IPS DF 19.7 (cell line): ENCODE measurements at places on chromosomes 1 and 21.

- peak; percentile 25 for DNase-seq
These were observed 35.2 kb upstream of the ZNF326 start for GRCh38 chr1:89959719-89960118.

DNA sequence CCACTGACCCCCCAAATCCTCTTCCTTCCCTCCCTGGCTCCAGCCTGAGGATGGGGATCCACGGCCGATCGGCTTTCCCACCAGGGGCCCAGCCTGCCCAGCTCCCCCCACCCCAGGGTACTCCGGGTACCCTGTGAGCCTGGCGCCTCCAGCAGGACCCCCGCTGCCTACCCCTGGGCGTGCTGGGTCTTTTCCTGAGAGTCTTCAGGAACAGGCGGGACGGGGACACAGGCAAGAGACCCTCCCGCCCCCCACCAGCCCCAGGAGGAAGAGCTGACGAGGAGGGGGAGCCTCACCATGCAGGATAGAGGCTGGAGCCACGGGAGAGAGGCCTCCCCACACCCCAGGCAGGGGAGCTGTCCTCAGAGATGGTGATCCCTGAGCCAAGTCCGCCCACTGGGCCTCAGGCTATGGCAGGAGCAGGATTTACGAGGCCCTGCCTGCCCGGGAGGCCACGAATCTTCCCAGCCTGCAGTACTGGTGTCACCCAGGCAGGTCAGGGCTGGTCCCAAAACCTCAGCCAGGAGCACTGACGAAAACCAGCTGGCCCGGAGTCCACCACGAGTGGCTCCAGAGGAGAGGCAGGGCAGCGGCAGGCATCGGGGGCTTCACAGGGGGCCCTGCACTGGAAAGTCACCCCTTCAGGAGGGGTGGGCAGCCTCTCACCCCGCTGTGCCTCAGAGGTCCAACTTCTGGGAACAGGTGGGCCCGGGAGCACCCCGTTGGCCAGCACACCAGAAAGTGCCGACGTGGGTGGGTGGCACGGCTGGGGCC, 58.0 kb downstream of the MEGF6 start:
- DNase-seq: no peak

- DNase-seq: peak; percentile 23
These were observed 19.3 kb downstream of the AHCYL1 start for GRCh38 chr1:110003747-110004428.

DNA sequence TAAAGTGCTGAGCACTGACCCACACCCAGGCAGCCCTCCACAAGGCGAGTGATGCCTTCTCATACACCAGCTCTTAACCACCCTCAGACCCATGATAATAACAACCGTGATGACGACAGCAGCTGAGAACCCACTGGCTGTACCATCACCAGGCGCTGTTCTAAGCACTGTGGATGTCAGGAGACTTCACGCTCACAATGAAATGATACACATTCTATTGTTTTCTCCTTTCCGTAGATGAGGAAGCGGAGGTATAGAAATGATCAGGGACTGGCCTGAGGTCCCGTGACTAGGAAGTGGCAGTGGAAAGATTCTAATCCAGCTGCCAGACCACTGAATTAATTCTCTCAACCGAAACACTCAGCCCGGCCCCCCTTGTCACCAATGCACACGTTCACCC, 32.6 kb downstream of the SDC3 start:
- no peak for DNase-seq

- DNase-seq: no peak
These were observed at the start of gene NEXN for GRCh38 chr1:77888081-77888780. Gene NEXN (plus strand): TSS chr1:77888624. CDS start chr1:77916107, 27,483 bp downstream.

DNA sequence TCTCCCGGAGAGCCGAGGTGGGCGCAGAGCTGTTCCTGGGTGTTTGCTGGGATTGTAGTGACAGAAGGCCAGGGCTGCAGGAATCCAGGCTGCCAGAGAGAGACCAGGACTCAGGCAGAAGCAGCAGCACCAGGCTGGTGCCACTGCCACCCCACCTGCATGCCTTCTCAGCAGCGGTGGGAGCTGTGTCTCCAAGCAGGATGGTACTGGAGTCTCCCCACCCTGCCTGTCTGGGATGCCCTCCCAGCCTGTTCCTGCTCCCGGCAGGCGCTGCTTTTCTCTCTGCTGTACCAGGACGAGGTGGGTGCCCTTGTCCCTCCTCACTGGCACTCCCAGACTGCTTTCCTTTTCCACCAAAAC, 4.5 kb upstream of the HES4 start:
- no peak for DNase-seq

- no peak for DNase-seq
These were observed 34.8 kb downstream of the CD34 start for GRCh38 chr1:207876131-207876530.

DNA sequence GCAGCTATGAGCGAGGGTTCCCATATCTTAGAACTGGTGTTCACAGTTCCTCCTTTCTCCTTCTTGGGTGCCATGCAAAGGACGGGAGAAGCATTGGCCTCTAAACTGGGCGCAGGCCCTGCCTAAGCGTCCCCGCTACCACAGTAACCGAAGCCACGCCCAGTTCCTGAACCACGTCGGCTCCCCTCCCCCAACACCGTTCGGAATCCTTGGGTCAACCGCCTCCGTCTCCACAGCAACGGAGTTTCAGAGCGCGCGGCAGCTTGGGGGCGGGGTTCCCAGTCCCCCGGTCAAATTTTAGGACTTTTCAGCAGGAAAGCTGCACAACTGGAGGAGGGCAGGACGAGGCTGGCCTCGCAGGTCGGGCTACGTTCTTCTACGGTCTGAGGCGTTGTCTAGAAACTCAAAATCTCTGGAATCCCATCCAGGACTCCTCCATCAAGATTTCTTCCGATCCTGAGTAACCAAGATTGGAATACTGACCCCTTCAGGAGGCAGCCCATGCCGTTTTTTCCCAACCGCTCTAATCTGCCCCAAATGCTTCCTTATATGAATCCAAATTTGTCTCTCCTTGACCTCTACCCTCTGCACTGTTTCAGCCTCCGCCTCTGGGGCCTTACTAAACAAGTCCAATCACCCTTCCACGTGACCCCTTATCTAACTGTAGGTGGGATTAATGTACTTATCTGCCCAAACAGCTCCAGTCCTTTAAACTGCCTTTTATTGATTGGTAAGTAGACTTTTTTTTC, at the start of gene SPAG17:
Gene SPAG17, minus strand, starts transcription at position 145 of the 749 bp plus-strand sequence. Its CDS starts 71 bp downstream, at position 74.
- peak; percentile 84 for DNase-seq

GRCh38 chr1:184755226-184756065, 788 bp upstream of the EDEM3 start:
- DNase-seq: no peak

- DNase-seq: no peak
These were observed 17.5 kb upstream of the ALPL start for GRCh38 chr1:21491488-21492355.

GRCh38 chr1:77759071-77760028, at the start of gene USP33:
Gene USP33 (minus strand): TSS chr1:77759852. CDS start chr1:77741697, 18,155 bp downstream.
- peak; percentile 48 for DNase-seq

GRCh38 chr1:149945206-149945605, 8.5 kb upstream of the MTMR11 start:
- DNase-seq: no peak

GRCh38 chr1:231395998-231396390, 26.1 kb downstream of the EGLN1 start:
- no peak for DNase-seq

DNA sequence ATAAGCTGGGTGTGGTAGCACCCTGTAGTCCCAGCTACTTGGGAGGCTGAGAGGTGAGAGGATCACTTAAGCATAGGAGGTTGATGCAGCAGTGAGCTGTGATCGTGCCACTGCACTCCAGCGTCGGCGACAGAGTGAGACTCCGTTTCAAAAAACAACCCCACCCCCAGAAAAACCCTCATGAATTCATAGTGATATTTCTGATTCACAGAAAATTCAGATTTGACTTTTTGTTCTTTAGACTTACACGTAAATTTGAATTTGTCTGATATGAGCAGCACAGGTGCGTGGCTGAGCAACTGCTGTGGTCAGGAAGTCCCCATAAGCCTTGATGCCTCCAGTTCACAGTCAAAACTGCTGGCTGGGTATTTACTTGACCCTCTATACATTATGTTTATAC, 10.0 kb upstream of the MORC3 start:
- DNase-seq: no peak

- no peak for DNase-seq
These were observed 6.4 kb upstream of the DUSP12 start for GRCh38 chr1:161743231-161743630.

DNA sequence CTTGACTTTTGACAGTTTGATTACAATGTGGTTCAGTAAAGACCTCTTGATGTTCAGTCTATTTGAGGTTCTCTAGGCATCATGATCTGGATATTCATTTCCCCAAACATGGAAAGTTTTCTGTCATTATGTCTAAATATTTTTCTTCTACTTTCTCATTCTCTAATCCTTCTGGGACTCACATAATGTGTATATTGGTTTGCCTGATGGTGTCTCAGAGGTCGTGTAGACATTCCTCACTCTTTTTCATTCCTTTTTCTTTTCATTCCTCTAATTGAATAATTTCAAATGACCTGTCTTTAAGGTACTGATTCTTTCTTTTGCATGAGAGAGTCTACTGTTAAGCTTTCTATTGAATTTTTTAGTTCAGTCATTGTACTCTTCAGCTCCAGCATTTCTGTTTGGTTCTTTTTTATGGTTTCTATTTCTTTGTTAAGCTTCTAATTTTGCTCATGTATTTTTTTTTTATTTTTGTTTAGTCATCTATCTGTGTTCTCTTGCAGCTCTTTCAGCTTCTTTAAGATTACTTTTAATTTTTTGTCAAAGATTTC, 158.4 kb downstream of the GDAP2 start:
- DNase-seq: no peak

DNA sequence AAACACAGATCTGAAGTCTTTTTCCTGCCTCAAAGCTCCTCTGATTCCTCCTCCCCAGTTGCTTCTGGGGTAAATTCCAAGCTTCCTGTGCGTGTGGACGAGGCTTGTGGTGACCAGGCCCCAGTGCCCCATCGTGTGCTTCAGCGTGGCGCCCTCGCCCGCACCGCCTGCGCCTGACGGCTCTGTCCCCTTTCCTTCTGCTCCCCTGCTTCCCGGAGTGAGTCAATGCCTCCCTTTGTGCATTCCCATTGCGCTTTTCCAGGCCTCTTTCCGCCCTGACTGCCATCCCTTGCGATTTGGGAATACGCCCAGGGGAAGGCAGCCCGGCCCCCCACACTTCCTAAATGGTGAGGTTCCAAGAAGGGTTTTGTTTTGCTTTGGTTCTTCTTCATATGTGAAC, 36.3 kb downstream of the FAAP20 start:
- DNase-seq: no peak

DNA sequence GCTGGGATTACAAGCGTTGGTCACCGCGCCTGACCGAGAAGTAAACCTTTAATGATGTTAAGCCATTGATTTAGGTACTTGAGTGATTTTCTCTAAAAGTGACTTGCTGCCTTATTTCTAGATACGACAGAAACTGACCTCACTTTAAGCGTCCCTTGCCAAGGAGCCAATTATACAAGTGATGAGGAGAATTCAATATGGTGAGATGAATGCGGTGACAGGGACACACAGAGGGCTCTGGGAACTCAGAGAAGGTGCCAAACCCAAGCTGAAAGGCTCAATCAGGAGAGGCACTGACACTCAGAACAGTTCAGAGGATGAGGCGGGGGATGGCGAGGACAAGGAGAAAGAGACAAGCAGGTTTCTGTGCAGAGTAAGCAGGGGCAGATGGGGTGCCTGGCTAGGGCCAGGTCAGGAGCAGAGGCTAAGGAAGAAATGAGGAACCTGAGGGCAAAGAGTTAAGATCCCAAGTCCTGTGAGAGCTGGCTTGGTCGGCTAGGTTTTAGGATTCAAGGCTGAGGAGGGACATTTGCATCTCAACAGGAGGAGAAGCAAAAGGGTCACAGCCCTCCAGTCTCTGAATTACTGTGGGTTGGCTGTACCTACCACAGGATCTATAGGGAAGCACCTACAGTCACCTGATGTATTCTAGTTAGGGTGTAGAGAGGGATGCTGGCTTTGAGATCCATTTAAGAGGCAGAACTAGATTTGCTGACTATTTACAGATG, 83.2 kb upstream of the USP24 start:
- DNase-seq: no peak

DNA sequence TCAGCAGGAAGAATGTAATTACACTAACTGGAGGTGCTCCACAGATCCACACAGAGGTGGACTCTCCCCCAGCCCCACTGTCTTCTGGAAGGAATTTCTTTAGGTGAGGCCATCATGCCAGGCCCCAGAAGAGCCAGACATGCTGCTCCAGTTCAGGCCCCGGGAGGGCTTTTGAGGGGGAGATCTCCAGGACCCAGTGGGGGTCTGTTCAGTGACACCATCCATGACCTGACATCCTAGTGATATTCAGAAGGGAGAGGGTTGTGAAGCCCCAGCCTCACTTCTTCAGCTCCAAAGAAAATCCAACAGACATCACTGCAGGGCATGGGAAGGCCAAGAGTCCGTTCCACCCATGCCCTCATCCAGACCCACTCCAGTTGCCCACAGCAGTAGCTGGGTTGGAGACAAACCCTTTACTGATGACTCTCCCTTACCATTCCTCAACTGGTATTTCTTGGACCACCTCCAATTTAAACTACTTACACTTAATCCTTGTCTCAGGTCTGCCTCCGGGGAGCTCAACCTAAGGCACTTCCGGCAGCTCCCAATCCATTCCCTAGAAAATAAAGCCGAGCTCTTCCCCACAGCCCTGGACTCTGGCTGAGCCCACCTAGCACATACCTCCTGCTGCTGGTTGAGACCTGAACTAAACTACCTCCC, 39.2 kb downstream of the CSMD2 start:
- DNase-seq: no peak

GRCh38 chr1:160741092-160741501, 2.0 kb downstream of the SLAMF7 start:
- DNase-seq: no peak

GRCh38 chr1:99396389-99396788, 132.1 kb downstream of the PLPPR4 start:
- no peak for DNase-seq

DNA sequence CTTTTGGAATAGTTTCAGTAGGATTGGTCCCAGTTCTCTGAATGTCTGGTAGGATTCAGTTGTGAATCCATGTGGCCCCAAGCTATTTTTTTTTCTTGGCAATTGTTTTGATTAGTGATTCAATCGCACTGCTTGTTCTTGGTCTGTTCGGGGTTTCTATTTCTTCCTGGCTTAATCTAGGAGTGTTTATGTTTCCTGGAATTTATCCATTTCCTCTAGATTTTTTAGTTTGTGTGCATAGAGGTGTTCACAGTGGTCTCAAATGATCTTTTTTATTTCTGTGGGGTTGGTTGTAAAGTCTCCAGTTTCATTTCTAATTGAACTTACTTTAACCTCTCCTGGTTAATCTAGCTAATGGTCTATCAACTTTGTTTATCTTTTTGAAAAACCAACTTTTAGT, 117.6 kb downstream of the NME7 start:
- no peak for DNase-seq

DNA sequence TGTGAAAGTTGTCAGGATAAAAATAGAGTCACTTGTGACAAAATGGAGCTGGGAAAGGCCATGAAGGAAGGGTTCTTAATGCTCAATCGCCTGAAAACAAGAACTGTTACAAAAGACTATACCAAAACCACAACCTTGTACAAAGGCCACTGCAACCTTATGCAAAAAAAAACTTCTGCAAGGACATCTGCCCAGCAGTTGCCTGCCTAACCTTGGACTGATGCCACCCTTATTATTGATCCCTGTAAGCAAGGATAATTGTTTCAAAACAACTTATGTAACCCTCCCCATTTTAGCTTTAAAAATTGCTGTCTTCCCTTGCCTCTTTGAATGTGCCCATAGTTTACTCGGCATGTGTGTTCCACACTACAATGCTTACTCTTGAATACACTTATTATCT, 5.7 kb downstream of the ALG14 start:
- no peak for DNase-seq
